ENCODE measurements at places on chromosomes 6 and 20.

GRCh38 chr6:107345393-107345792 is 114.0 kb downstream of the PDSS2 start:
- DNase-seq, result no peak

- no peak for DNase-seq
Measured at GRCh38 chr20:53660078-53660909, 66.7 kb upstream of the ZNF217 start.

- no peak for DNase-seq
Measured at GRCh38 chr6:5541751-5542432, 280.6 kb downstream of the FARS2 start.

DNA sequence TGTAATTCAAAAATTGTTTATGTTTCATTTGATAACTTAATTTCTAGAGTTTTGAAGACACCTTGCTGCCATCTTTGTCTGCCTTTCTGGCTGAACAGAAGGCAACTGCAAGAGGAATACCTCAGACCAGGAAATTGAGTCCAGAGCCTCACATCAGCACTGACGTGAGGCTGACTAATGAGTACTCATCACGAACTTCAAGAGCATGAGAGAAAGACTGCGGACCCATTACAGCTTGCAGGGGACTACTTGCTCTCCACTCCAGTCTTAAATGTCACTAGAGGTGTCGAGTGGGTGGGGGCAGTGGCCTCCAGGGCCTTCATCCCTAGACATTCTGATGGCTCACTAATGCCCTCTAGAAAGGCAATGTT is 109.5 kb upstream of the SSTR4 start:
- DNase-seq, result no peak

DNA sequence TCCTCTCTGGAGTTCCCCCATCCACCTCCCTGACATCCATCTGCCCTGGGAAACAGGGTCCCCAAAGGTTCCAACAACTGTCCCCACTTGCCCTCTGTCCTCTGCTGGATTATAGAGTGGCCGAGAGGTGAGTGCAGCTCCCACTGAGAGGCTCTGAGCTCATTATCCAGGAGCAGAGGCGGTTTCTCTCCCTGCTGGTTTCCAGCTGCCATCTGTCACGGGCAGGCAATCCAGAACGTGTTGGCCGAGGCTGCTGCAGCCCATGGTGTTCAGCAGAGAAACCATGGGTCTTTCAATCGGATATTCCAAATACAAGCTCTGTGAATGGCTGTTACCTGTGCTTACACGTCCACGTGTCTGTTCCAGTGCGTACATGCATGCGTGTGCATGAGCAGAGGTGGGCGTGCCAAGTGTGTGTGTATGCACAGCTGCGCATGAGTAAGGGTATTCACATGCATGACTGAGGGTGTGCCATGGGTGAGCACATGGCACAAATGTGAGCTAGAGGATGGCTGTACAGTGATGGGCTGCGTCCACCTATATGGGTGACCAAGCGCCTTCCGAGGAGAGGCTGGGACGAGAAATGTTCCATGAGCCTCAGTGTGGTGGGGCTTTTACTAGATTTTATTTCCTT is 183.7 kb upstream of the PMEPA1 start:
- DNase-seq, result no peak

Data from right renal pelvis (tissue), 4 donors.